ENCODE measurements at places on chromosomes 1 and 21.

GRCh38 chr1:71640998-71641397 lies 560.2 kb upstream of the ZRANB2 start:
- DNase-seq = no peak

DNA sequence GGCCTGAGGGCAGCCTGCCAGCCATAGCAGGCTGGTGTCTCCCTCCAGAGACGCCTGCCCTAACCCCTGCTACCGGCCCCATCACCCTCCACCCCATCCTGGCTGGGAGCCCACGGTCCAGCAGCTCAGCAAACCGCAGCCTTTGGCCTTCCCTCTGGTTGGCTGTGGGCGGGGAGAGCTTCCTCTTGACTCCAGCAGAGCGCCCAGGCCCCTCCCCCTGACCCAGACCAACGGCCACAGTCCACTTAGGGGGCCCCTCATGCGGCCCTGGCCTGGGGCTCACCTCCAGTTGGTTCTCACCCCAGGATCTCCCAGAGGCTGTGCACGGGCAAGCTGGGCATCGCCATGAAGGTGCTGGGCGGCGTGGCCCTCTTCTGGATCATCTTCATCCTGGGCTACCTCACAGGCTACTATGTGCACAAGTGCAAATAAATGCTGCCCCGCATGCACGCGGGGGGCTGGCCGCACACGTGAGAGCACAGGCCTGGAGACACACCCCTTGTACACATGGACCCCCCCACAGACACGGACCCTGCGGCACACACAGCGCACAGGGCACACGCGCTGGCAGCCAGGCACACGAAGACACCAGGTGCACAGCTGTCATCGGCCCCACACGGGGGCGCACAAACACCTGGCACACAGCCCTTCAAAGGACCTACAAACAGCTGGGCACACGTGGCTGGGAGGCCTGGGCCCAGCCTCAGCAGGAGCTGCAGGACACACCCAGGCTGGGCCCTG lies 3.1 kb downstream of the SMIM1 start:
- DNase-seq = peak; percentile 32

GRCh38 chr1:94014635-94015488 lies 105.6 kb upstream of the GCLM start:
- no peak for DNase-seq

DNA sequence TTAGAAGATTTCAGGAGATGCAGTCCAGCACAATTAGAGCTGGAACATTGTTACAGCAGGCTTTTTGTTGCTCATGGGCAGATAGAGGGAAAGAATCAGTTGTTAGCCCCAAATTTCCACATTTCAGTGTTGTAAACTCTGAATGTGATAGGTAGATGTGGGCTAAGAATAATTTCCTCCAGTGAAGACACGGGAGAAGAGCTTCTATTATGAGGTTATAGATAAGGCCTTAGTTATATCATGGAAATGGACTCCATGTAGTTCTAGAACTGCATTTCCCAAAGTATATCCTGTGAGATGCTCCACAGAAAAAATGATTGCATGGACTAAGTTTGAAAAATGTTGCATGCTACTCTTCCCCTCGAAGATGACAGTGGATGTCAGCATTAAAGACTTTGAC lies 64.9 kb downstream of the PRKAA2 start:
- no peak for DNase-seq

DNA sequence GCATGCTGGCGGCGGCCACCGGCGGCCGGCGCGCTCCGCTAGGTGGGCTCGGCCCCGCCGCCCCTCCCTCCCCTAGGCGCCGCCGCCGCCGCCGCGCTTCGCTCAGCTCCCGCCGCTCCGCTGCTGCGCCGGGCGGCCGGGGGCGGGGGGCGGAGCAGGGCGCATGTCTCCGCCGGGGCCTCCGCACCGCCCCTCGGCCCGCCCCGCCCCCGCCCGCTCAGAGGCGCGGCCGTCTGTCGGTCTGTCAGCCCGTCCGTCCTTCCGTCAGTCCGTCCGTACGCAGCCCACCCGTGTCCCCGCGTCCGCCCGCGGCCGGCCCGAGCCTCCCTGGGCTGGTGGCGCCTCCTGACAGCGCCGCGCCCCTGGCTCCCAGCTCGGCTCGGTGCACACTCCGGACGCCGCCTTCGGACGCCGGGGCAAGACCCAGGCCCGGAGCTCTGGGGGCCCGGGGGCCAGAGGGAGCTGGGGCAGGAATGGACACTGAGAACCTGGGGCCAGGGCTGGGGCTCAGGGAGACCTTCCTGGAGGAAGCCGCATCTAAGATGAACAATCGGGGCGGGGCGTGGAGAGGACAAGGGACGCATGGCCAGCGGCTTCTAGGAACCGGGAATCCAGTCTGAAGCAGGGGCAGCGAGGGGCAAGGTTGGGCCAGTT lies at the start of gene GPR153:
Gene GPR153 (minus strand): TSS at position 138 of the 654 bp plus-strand sequence. CDS start 6,193 bp downstream, outside the sequence.
- DNase-seq = peak; percentile 26

- no peak for DNase-seq
Measured at GRCh38 chr1:72915581-72915980, 633.2 kb upstream of the NEGR1 start.
